CD4-positive, alpha-beta T cell treated with Interleukin-17A for 1 hour (primary cell): ENCODE measurements at places on chromosomes 4 and X.
A peak's percentile ranks its signal among the peaks of the same experiment; 100 is the strongest.

- DNase-seq, result no peak
Measured at GRCh38 chr4:36088542-36088941, 155.8 kb downstream of the ARAP2 start.

GRCh38 chr4:90127706-90128345, 632 bp downstream of the CCSER1 start:
- no peak for DNase-seq

- no peak for DNase-seq
Measured at GRCh38 chrX:41931591-41931990, 8.2 kb upstream of the CASK start.

- no peak for DNase-seq
Measured at GRCh38 chrX:13028871-13029636, 15.4 kb downstream of the FAM9C start.

DNA sequence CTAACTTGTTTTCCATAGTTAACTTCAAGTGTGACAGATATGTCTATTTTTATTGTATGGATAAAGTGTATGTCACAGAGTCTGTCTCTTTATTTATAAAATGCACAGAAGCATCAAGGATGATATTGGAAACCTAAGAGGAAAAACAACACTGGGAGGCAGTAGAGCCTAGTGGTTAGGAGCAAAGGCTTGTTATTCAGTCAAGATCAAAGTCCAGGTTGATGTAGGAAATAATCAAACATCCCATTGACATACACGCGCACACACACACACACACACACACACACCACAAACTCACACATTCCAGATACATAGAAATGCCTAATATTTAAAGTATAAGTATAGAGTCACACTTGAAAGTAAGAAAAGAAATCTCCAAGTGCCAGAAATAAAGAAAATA, 206.8 kb downstream of the CHRDL1 start:
- DNase-seq, result no peak

GRCh38 chrX:9797384-9798360, 11.4 kb downstream of the SHROOM2 start:
- no peak for DNase-seq

DNA sequence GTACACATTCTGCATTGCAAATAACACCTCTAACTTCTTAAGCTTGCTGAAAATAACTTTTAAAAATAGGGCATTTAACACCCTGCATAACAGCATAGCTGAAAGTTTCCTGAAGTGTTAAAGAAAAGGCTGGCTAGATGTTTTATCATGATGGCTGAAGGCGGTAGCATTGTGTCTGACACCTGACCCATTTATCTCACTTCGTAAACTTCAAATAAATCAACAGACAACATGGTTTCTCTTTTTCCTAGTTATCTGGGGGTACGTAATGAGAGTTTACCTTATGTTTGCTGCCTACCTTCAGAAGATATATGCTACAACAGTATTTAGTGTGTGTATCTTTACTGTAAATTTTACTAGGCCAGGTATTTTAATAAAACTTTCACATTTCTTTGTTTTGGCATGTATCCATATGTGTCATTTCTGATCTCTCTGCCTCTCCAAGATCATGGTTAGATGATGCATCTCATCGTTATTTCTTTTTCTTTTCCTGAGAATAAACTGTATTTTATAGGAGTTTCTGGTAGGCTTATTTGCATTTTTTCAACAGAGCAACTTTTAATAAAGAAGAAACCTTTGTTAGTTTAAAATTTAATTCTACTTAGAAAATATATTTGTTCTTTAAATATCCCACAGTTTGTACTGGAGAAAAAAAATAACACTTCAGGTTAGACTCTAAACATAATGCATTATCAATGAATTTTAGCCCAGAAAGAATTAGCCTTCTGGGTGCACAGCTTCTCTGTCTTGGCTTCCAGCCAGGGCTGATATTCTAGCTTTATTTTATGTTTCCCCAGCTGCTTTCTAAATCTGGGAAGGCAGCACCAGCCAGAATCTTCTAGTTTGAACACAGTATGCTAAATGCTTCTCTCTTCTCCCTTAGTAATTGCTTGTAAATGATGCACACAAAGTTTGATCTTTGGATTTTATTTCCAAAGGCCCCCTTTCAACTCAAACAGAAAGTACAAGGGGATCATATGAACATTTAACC, 2.9 kb downstream of the NDST4 start:
- DNase-seq, result no peak

- DNase-seq, result no peak
Measured at GRCh38 chr4:38313175-38313574, 350.8 kb upstream of the KLF3 start.

DNA sequence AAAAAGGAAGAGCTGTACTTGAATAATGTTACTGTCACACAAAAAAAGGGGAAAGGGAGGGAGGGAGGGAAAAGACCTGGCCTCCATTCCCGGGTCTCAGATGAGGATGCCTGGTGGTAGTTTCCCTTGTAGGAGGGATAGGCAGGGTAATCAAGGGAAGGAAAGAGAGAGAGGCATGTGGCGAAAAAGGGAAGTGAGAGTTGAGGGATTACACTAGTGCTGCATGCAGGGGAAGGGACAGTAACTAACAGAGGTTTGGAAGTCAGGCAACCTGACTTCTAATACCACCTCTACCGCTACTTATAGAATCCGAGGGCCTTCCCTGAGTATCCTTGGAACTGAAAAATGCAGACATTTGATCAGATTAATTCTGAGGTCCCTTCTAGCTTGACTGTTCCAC, 821.7 kb upstream of the FTHL17 start:
- no peak for DNase-seq

GRCh38 chr4:15543537-15544247, 74.0 kb downstream of the CC2D2A start:
- no peak for DNase-seq

GRCh38 chr4:1195891-1196401, 23.6 kb upstream of the SPON2 start:
- no peak for DNase-seq

DNA sequence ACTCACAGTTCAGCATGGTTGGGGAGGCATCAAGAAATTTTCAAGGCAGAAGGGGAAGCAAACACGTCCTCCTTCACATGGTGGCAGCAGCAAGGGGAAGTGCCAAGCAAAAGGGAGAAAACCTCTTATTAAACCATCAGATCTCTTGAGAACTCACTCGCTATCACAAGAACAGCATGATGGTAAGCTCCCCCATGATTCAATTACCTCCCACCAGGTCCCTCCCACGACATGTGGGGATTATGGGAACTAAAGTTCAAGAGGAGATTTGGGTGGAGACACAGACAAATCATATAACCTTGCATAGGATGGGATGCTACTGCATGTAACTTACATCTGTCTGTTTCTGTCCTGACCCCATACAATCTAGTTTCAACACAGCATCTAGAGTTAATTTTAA, 511.8 kb upstream of the ARX start:
- DNase-seq, result no peak

DNA sequence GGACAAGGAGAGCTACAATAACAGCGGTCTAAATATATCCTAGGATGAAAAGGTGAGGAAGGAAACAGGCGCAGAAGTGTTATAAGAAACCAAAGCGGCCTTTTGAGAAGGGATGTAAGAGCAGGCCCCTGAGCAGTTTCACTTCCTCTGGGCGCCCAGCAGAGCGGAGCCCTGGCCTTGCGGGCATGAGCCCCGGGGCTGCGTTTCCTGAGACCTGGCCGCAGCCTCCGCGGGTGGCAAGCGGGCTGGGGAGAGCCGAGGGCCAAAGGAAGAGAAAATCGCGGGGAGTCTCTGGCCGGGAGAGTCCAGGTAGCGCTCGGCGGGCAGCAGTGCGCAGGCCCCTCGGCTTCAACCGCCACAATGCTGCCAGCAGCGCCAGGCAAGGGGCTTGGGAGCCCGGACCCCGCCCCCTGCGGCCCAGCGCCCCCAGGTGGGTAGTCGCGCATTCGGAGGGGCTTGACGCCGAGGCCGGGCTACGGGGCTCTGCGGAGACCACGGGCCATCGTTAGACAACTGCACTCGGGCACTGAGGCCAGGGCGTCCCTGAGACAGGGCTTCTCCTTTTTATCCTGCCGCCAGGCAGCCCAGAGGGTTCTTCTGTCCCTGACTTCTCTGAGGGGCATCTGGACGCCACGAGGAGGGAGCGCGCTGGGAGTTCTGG, at the start of gene BANK1:
Gene BANK1, plus strand, starts transcription at position 210 of the 661 bp plus-strand sequence. Its CDS starts 151 bp downstream, at position 361.
- peak; percentile 28 for DNase-seq

DNA sequence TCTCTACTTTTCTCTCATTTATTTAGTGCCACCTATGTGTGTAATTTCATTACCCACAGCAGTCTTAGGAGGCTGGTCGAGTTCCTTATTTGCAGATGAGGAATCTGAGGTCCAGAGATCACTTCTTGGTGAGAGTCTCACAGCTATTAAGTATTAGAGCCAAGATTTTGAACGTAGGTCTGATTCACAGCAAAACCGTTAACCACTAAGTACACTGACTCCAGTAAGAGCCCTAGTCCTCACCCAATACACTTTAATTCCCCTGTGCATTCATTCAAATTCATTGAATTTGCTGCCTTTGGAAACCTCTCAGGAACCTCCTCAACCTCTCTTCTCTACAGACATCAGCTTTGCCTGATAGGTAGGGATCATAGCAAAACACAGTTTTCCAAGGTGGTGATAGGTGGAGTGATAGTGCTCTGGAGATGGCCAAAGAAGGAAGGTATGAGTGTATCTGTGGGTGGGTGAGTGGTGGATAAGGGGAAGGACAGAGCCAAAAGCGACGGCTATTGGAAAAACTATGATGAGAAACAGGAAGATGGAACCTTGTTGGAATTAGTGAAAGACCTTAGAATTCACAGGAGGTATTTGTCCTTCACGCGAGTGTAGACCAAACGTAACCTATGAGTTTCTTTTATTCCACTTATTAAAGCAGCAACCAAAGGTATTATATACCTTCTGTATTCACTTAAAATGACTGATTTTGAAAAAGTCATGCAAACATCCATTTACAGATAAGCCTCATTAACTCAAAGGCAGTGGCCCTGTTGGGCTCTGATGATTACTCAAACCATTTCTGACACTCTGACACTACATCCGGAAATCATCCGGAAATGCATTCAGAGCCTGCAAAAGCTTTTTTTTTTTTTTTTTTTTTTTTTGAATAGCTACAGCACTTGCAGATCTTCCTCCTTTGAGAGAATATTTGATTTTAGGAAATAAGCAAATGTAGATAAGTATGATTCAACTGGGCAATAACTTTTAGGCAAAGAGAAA, 6.3 kb downstream of the FMR1 start:
- DNase-seq, result peak; percentile 67

GRCh38 chr4:2047781-2048581, 11.1 kb upstream of the NAT8L start:
- no peak for DNase-seq

DNA sequence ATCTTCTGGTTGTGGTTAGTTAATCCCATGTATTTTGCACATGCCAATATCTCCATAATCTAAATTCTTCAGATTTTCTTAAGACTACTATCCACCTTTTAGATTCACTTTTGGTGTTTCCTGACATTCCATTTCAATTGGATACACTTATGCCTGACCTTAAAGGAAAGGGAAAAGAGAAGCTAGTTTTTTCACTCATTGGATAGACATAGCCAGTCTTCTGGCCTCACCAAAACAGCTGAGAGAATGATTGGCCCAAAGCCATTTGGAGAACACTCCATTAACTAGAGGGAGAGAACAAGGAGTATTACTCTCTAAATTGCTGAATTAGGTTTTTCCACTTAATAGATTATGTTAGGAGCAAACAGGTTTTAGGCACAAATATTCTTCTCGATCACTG, 4.0 kb downstream of the PRPS1 start:
- no peak for DNase-seq

DNA sequence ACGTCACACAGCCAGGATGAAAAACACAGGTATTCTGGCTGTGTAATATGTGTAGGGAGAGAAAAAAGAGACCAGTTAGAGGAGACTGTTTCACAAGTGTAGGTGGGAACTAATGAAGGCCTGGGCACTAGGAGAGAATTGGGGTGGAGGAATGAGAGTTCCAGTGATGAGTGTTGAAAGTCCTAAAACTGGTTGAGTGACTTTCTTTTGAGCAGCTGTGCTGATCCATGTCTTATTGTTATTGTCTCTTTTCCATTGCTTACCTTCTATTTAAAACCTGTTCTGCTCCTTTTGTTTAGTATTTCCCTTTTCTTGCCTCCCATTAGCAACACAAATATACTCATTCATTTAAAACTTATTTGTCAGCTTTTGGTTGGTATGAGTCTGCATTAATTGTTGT, 88.7 kb downstream of the PDLIM5 start:
- no peak for DNase-seq

GRCh38 chr4:139884438-139884837, 218.8 kb downstream of the MGST2 start:
- no peak for DNase-seq

DNA sequence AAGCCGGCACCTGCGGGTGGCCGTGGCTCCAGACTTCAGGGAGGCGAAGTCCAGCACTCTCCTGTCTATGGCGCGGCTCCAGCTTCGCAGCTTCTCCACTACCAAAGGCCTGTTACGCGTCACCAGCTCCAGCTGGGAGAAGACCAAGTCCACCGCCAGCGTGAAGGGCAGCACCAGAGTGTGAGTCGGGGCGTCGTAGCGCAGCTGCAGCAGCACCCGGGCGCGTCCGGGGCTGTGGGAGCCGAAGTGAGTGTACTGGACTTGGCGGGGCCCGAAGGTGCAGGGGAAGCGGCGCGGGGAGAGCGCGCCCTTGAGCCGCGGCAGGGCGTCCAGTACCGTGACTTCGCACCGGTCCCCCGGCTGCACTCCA, 444 bp downstream of the FREM3 start:
- no peak for DNase-seq

GRCh38 chr4:117164338-117164737, 79.0 kb upstream of the TRAM1L1 start:
- DNase-seq, result no peak

DNA sequence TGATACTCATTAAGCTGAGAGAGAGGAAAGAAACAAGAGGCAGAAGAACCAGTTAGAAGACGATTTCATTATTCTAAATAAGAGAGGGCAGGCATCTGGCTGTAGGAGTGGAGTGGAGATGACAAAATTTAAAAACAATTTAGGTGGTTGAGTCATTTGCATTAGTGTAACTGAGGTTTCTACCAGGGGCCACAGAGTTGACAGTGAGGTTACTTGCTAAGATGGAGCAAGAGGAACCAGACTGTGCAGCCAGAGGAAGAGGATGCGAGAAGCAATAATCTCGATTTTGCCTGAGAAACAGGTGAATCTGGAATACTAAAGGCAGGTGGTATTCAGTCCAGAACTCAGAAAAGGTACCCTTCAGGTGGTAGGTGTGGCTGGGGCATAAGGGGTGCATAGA, 491.9 kb downstream of the MID1IP1 start:
- no peak for DNase-seq

DNA sequence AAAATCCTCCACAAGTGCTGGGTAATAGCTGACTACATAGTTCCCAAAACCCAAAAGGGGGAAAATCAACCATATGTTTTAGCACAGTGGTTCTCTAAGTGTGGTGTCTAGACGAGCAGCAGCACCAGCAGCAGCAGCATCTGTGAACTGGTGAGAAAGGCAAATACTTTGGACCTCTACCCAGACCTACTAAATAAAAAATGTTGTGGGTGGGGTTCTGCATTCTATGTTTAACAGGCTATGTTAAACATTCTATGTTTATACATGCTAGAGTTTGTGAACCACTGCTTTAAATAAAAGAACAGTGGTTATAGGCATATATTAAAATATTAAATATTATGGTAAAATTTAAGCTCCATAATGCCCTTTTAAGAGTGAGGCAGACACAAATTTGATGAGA, 1004.9 kb upstream of the GRID2 start:
- DNase-seq, result no peak
